ENCODE measurements at places on chromosomes 7 and 10.

DNA sequence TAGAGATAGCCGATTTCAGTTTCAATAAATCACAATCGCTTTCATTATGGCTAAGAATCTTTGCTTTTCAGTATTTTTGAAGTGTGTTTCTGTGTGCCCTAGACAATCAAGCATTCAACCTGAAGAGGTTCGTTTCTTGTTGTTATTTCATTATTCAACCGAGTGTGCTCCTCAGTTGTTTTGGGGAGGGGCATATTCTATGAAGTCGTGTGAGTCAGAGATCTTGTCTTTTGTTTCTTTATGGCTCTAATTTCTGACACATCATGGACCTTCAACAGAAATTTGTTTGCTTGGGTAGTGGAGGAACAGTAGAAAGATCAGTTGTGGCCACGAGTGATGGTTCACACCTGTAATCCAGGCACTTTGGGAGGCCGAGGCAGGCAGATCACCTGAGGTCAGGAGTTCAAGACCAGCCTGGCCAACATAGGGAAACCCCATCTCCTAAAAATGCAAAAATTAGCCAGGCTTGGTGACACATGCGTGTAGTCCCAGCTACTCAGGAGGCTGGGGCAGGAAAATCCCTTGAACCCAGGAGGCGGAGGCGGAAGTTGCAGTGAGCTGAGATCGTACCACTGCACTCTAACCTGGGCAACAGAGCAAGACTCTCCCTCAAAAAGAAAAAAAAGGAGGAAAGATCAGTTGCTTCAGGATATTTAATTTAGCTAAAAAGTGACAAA, 38.3 kb downstream of the C1QL3 start:
- DNase-seq, result no peak

DNA sequence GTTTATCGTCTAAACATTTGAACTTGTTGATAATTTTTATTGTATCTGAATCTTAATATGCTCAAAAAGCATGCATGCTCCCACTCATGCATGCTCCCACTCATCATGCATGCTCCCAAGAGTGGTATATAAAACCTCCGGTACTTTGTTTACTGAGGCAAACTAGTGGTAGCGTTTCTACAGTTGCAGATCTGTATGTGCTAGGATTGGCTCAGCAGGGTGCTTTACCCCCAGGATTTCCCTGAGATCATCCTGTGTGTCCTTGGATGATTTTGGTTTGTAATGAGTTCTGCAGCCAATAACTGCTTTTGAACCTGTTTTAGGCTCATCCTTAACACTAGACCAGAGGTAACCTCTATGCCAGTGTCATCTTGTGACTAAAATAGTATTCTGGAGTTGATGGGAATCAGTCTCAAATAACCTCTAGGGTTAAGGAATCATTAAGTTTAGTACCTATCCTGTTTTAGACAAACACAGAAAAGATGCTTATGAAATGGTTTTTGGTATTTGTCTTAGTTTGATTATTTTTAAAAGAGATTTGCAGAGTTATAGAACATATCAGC, 40.4 kb downstream of the PHTF2 start:
- no peak for DNase-seq

- DNase-seq, result no peak
These were observed 17.7 kb downstream of the GIMAP5 start for GRCh38 chr7:150754951-150755350.

GRCh38 chr10:88388324-88388723, 194.8 kb downstream of the RNLS start:
- DNase-seq, result no peak

DNA sequence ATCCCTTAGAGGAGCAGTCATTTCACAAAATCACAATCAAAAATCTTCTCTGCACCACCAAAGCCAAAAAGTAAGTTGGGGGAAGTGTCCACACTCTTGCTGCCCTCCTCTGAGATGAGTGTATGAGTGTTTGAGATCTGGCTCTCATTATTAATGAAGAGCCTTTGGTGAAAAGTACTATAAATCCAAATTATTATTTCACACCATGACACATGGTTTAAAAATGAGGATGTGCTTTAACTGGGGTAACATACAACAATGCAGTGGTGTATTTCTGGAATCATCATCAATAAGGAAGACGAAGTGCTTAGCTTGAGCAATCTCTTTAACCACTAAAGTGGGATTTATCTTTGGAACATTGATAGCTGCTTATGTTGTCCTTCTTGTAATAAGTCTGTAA, 114.2 kb upstream of the ADAM12 start:
- DNase-seq, result no peak

DNA sequence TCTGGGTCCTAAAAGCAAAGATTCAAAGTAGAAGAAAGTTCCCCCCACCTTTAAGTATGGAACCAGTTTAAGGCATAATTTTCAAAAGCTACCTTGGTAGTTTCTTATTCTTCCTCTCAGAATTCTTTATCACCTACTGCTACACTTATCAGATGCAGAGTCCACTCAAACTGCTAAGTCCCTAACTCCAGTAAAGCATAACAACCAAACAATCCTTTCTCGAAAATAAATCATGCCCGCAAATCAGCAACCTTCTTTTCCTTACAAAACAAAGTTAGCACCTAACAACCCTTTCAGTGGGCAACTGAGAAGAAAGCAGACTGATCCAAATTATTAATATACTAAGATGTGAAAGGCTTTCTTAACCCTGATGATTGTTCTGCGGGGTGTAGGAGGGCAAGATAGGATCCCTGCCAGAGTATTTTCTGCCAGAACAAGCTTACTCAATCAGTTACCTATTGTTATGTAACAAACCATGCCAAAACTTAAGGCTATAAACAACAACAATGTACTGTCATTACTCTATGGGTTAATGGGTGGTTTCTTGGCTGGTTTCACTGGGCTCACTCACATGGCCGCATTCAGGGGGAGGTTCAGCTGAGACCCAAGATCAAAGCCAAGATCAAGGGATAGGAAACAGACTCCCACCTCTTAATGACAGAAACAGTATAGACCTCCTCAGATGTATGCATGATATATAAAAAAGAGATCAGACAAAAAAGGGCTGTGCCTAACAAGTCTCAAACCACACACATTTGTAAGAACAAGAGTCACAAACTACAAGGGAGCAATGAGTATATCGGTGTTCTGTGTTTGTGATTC, 42.0 kb downstream of the CCDC6 start:
- no peak for DNase-seq

DNA sequence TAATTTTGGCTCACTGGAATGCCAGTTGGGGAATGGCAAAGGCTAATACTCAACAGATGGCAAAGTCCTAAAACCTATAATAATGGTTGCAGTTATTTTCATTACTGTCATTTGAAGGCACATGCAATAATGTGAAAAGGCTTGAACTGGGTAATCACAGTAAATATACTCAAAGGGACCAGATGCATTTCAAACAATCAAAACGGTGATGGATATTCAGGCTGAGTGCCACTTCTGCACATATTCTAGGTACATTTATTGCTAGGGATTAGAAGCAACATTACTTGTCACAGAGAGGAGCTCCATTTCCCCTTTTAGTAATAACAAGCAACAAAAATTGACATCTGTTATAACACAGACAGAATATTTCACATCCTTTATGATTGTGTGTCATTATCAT, 171.8 kb downstream of the NXPH1 start:
- DNase-seq, result no peak

DNA sequence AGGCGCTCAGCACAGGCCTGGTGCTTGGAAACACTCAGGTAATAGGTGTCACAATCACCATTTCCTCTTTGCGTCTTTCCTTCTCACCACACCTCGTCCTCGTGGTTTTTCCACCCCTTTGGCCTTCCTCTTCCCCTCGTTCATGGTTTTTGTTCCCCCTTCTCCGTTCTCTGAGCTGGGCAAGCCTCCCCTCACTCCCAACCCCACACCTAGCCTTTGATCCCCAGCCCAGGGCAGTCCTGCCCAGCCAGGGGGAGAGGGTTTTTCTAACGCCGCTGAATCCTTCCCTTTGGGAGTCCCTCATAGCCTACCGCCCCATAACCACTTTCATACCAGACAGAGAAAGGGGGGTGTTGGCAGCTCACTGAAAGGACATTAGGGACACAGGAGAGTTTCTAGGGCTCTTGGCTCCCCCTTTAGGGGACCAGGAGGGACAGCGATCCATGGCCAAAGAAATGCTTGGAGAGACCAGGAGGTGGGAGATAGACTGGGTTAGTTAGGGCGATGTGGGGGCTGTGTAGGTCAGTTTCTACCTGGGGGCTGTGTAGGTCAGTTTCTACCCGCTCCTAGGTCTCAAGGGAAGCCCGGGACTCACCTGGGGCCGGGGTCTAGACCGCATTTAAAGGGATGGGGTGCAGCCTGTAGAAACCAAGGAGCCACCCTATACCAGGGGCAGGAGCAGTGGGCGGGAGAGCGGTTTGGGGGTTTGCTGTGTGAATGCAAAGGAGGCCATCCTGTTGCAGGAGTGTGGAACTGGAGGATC, 1.4 kb downstream of the EPHB4 start:
- DNase-seq, result no peak

DNA sequence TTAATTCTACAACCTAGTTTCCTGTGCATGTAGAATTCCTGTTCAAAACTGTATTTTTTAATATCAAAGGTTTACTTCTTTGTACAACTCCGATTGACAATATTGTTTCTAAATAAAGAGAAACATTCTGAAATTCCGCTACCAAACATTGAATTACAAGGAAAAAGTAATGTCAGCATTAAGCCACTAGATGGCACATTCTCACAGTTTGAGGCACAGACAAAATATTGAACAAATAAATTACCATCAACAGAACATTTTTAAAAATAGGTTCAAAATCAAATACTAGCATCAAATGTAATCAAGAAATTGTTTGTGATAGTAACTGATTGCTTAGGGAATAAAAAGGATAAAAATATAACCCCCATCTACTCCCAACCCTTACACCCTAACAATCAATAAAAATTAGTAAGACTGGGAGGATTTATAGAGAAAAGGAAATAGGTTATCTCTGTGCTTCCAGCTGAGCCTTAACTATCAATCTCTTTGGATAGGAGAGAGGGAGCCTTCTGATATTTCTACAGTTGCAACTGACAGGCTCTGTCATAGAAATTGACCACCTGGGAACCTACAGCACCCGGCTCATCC, 86.6 kb upstream of the C7orf33 start:
- no peak for DNase-seq

GRCh38 chr10:16656895-16657294, 135.2 kb upstream of the C1QL3 start:
- DNase-seq, result no peak

DNA sequence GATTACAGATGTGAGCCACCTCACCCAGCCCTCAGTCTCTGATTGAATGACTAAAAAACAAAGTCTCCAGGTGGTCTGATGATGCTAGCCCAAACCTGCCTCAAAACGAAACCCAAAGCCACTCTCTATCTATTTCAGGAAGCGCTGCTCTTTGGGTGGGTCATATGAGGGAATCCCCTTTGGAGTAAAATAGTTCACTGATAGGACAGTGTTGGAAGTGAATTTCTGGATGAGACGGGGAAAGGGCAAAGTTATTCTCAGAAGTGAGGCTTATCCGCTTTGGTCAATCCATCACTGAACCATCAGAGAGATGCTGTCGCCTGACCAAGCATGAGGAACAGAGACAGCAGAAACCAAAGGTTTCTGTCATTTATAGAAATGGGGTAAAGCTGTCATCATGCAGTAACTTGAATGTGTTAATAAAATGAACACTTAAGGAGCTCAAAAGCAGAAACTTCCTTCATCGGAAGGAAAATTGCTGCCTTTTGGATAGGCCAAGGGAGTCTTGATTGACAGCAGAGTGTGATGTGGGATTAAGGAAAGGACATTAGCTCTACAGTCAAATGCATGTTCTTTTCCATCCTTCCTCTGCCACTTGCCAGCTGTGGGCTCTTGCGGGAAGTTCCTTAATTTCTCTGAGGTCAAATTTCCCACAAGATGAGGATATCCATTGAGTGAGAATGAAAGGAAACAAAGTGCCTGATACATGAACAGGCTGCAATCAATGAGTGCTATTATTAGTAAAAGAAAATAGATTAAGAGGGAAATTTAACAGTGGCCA, 64.9 kb upstream of the C1QL3 start:
- no peak for DNase-seq

GRCh38 chr10:42645103-42645502, 6.7 kb upstream of the ZNF33B start:
- no peak for DNase-seq

DNA sequence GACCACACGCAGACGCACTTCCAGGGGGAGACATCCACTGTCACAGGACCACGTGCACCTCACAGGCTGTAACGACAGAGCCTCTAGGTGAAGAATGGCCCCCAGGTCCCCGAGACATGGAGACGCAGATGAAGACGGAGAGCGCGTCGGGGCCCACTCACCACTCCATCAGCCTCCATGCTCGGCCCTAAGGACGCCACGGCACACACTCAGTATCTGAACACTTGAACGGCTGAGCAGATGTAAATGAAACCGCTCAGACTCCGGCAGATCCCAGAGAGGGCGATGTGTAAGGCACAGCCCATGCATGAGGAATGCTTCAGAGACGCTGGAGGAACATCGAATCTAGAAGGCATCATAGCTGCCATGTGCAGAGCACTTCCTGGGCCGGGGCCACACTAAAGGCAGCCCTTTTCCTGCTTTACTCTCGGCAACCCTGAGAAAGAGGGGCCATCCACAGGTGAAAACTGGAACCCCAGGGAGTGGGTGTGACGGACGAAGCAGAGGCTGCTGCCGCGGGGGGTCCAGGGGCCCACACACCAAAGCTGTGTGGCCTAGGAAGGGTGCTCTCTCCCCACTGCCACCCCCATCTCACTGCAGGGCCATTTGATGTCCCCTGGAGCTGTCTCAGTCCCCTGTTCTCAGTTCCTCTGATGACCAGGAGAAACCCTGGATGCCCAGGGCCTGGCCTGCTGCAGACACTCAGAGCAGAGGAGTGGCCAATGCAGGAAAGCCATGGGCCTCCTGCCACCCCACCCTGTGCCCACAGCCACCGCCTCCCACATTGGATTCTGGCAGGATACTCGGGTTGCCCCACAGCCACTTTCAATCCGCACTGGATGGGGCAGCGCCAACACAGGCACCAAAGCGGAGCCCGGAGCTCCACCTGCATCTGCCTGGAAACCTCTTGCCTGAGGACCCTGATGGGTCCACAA, 253.8 kb downstream of the MAD1L1 start:
- no peak for DNase-seq

GRCh38 chr7:78164459-78164858, 365.9 kb downstream of the PHTF2 start:
- DNase-seq, result no peak

- DNase-seq, result no peak
These were observed 5.8 kb downstream of the DKK1 start for GRCh38 chr10:52319926-52320325.

GRCh38 chr7:56449762-56450161, 333.5 kb upstream of the NUPR2 start:
- no peak for DNase-seq

GRCh38 chr7:137036768-137037167, 168.3 kb downstream of the CHRM2 start:
- no peak for DNase-seq
